ENCODE measurements at places on chromosomes 4 and X. TPM values are rescaled to one million over a fixed set of nuclear protein-coding genes. Genes with fewer than 3 reads are reported as not detected.

The SHROOM2 gene
- total RNA-seq: not detected

The PCYT1B gene
- total RNA-seq: 0.36 TPM

The TMPRSS11F gene
- not detected for total RNA-seq

The CTSO gene
- 3.4 TPM for total RNA-seq

The CAMK2D gene
- total RNA-seq: 66.1 TPM

The PRPS2 gene
- total RNA-seq: 114 TPM

The ARMCX4 gene
- 5.8 TPM for total RNA-seq

The KIF4A gene
- 22.3 TPM for total RNA-seq

The ZFP42 gene
- not detected for total RNA-seq
